ENCODE measurements at places on chromosomes 1 and 21.

DNA sequence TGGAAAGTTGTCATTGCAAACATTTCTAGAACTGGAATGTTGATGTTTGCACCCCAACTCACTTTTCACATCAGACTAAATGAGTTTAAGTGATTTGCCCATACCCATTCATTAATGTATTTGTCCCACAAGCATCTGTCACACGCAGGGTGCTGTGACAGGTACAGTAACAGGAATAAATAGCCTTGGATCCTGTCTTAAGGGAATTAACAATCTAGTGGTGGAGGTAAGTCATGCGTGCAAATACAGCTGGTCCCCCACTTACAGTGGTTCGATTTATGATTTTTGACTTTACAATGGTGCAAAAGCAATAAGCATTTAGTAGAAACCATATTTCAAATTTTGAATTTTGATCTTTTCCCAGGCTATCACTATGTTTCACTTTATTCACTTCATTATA is 17.5 kb upstream of the PRDM2 start:
- no peak for DNase-seq

DNA sequence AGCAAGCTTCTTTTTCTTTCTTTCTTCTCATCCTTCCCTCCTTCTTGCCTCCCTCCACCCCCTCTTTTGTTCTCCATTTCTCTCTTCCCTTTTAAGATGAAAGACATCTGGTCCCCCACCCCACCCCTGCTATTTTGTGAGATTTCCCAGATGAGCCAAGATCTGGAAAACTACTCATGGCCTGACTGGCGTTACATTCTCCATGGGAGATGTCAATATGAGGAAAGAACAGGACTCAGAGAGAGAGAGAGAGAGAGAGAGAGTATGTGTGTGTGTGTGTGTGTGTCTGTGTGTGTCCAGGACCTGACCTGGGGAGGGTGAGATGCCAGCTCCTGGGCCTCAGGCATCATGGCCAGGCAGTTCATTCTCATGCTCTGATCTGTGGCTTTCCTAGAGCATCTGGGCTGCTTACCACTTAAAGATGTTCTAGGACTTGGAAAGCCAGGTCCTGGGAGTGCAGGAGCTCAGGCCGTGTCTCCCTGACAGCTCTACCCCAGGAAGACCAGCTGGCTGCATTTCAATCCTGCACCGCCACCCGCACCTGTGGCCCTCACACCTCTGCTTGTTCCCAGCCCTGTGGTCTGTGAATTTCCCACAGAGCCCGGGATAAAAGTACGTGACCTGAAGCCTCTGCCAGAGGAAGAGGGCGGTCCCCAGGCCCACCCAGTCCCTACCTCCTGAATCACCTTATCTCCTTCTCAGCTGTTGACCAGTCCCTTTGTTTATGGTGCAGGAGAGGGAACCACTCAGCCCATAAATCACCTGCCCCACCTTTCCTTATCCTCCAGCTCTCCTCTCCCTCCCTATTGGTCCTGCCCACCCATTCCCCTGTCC is 3.2 kb upstream of the BEST4 start:
- DNase-seq: no peak

GRCh38 chr1:160542303-160542945 is 19.4 kb upstream of the SLAMF6 start:
- no peak for DNase-seq

DNA sequence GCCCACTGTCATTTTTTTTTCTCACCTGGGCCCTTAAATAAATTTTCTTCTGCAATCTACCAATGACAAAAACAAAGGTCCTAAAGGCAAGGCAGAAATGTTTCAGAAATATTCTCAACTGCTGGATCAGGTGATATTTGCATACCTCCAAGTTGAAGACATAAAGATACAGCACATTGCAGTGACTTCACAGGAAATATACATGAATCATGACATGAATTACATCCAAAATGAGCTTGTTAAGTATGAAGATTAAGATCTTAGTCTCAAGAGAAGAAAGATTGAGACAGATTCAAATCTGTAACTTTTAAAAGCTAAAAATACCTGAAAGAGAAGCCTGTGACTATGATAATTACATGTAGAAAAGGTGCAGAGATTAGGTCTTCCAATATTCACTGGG is 207.8 kb downstream of the SIPA1L2 start:
- peak; percentile 37 for DNase-seq

GRCh38 chr1:26016953-26017545 is 4.5 kb upstream of the EXTL1 start:
- no peak for DNase-seq

DNA sequence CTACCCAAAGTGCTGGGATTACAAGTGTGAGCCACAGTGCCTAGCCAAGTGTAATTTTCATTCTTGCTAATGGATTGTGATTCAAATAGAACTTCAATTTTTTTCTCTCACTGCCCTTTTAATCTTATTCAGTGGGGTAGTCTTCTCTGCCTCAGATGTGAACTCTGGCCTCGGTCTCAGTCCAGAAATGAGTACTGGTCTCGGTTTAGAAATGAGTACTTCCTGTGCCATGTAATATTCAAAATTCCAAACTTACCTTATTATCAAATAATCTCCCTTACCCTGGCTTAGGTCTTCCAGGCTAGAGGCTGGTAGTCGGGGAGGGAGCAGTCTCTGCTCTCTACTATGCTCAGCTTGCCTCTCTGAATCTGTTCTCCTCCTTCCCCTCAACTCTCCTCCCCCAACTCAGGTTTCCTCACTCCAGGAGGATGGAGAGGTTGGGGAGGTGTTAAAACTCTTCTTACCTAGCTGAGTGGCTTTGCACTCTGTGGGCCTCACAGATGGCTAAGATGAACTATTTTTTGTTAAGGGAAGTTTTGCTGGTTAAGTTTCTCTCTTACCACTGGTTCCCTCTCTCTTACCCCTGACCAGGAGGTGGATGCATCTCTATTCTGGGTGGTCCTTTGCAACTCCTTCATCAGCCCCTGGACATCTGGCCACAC is 4.8 kb upstream of the SLAMF9 start:
- no peak for DNase-seq

GRCh38 chr21:30847627-30848500 is 18.3 kb upstream of the KRTAP7-1 start:
- no peak for DNase-seq

DNA sequence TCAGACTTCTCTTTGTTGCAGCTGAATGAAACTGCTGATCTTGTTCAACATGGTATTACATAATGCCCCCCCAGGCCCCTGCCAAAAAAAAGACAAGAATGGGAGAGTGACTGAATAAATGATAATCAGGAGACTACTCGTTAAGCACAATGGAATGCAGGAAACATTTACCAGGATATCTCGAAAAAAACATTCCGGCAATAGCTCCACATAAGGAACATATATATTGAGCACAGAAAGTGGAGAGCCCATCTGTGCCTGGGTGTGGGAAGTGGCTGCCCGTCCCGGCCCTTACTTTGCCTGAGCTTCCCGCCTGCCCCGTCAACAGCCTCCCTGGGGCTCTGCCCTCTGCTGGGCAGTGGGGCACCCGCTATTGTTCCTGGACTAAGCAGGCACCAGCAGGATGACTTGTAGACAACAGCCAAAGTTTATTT is 13.3 kb downstream of the TRIM11 start:
- peak; percentile 72 for DNase-seq

DNA sequence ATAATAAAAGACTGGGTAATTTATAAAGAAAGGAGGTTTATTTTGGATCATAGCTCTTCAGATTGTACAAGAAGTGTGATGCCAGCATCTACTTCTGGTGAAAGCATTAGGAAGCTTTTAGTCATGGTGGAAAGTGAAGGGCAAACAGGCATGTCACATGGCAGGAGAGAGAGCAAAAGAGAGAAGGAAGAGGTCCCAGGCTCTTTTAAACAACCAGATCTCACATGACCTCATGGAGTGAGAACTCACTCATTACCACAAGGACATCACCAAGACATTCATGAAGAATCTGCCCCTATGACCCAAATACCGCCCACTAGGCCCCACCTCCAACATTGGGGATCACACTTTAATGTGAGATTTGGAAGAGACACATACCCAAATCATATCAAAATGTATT is 10.0 kb downstream of the RPTN start:
- no peak for DNase-seq

- DNase-seq: no peak
Measured at GRCh38 chr1:52402860-52403240, 1.4 kb downstream of the ORC1 start.

DNA sequence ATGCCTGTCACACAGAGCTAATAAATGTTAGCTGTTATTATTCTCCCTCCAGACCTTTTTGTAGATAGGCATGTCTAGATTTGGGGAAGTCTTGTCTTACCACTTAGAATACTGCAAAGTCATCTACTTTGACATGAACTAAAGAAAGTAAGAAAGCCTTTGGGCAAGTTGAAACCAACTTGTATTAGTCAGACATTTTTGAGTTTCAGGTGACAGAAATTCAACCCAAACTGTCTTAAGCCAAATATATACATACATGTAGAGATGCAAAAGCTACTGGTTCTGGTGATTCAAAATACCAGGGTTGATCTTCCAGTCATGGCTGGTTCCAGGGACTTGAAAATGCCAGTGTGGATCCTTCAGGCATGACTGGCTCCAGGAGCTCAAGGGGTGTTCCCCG is 276.8 kb upstream of the TMEM51 start:
- DNase-seq: no peak
